ENCODE measurements at places on chromosomes 6 and 20.

DNA sequence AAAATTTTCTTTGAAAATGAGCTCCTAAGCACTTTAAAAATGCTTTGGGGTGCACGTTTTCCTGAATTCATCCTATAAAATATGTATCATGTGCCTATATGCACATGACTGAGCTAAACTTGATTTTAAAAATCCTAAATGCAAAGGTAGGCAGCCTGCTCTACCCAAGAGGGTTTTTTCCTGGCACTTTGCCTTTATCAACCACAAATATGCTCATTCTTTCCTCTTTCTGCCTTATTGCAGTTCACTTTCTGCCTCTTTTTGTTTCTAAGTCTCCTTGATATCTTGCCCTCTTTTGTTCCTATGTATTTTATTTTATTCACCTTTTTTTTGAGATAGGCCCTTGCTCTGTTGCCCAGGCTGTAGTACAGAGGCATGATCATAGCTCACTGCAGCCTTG is 229.3 kb downstream of the GRM1 start:
- no peak for DNase-seq

DNA sequence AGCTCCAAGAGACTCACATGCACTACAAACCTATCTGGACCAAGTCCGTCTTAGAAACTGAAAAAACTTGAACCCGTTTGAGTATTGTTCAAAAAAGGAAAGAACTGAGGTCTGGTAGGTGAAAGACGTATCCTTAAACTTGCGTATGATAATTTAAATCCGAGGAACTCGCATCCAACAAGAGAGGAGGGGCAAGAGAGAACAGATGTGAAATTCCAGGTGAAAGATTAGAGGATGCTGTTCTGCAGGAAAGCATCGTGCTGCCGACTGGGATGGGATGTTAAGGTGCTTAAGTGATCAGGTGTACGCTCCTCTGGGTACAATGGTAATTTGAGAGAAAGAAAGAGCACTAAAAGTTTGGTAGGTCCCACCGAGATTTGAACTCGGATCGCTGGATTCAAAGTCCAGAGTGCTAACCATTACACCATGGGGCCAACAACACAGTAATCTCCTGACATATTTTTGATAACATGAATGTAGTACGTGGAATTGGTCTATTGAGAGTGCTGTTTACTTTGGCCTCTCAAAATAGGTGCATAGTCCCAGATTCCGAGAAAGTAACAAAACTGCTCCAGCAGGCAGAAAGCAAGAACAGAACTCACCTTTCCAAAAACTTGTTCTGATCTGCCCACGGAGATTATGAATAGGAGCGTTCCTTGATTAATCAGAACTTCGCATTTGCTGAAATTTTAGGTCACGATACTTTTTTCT is 53.5 kb upstream of the BTN3A2 start:
- DNase-seq, result peak; percentile 72

DNA sequence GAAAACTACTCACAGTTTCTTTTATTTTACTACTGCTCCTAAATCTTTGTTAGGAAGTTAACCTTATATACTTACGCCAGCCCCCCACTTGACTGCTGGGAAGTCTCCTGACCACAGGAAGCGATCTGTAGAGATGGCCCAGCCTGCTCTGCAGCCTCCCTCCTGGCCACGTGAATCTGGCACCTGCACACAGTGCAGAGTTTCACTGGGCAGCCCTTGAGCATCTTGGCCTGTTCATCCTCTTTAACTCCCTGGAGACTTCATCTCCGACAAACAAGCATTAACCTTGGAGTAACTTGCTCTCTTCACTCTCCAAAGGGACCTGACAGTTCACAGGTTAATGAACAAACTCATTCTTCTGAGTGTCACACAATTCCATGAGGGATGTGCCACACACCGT is 294.1 kb downstream of the BTBD9 start:
- no peak for DNase-seq

GRCh38 chr6:72553531-72554511 is 68.0 kb upstream of the KCNQ5 start:
- no peak for DNase-seq

DNA sequence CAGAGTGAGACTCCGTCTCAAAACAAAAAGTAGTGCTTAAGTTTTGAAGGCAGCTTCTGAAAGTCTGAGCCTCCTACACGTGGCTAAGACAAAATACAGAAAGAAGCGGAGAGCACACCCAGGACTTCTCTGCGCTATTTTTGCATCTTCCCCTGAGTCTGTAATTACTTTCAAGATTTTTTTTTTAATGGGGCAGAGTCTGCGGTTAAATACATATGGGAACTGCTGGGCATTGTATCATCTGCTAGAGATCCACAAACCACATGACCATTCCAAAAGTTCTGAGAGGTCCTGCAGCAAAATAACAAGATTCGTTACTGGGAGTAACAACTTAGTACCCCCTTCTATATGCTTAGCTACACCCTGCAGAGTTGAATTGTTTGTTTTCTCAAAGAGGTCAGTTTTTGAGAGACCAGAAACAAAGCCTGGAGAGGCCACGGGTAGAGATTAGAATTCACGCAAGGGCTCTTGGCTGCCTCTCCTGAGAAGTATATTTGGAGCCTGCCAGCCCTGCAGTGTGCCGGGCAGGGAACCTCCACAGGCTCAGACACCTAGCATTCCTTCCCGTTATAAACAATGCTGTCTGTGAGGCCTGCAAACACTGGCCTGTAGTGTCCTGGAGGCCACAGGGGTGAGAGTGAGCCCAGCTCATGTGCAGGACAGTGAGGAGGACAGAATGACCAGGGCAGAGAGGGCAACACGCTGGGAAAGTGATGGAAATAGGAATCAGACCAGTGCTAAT is 48.2 kb upstream of the FAM50B start:
- DNase-seq, result no peak

GRCh38 chr6:162404951-162405350 is 322.6 kb downstream of the PRKN start:
- no peak for DNase-seq

GRCh38 chr6:167807756-167808155 is 19.0 kb upstream of the AFDN start:
- DNase-seq, result no peak

GRCh38 chr6:45569210-45569945 is 191.6 kb upstream of the SUPT3H start:
- DNase-seq, result no peak

GRCh38 chr20:35888657-35889056 is 65.6 kb downstream of the SCAND1 start:
- no peak for DNase-seq

DNA sequence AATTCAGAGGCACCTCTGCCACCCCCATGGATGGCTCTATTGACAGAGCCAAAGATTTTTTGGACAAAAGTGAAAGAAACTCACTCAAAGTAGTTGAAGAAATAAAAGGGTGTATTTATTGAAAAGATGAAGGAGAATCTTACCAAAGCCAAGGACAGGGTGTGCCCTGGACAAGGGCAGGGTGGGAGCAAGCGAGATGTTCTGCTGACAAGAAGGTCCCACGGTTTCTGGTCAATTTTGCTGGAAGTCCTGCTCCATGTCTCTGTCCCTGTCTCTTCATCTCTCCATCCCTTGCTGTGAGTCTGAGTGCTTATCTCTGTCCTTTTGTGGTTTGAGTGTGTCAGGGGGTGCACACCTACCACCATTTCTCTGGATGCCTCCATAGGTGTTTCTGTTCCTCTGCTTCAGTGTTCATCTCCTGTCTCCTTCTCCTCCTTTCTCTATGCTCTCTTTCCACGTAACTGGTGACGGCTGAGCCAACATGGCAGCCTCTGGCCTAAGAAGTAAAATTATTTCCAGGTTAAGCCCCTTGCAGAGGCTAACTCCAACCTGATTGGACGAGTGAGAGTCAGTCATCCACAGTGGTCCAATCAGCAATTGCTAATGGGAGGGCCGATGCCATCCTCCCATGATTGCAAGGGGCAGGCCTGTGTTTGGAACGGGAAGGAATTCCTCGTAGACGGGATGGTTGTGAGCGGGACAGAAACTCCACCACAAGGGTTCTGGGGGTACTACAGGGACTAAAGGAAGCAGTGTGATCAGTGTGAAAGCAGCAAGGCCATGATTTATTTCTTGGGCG is 502.1 kb upstream of the CDH4 start:
- no peak for DNase-seq

DNA sequence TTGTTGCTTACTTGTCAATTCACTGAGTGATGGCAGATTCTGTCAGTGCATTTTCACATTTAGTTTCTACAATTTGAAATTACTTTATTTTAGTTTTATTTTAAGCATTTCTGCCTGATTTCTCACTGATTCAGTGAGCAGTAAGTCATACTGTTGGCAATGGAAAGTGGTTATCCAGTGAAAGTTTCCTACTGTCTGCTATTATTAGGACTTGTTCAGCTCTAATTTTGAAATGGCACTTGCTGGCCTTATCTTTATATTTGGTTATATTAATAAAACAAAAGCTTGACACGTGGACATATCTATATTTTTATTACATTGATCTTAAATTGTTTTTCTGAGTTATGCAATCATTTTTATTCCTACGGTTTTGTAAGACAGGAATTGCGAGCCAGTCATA is 871.8 kb upstream of the SLC35B3 start:
- DNase-seq, result no peak

- no peak for DNase-seq
Measured at GRCh38 chr6:12196326-12196936, 93.7 kb upstream of the EDN1 start.

- DNase-seq, result no peak
Measured at GRCh38 chr20:400128-400453, 8.0 kb upstream of the RBCK1 start.

GRCh38 chr6:137493218-137494038 is 766 bp downstream of the OLIG3 start:
- DNase-seq, result peak; percentile 38

DNA sequence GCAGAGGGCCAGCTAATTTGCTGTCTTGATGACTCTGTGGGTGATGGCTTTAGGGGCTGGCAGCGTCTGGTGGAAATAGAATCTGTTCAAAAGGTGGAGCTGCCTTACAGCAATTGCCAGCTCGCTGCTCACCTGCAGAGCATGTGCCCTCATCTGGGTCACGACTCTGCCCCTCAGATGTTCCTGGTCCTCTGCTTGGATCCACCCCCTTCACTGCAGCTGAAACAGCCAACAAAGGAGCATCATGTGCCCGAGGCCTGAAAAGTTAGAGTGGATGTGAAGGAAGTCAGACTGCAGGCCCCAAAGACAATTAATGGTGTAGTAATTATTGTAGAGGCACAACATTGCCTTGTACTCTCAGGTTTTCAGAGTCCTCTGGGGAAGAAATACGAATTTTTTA is 19.9 kb downstream of the RREB1 start:
- no peak for DNase-seq

- DNase-seq, result no peak
Measured at GRCh38 chr20:36219671-36220220, 16.5 kb upstream of the AAR2 start.

GRCh38 chr6:46032110-46032998 is 16.7 kb upstream of the CLIC5 start:
- no peak for DNase-seq

DNA sequence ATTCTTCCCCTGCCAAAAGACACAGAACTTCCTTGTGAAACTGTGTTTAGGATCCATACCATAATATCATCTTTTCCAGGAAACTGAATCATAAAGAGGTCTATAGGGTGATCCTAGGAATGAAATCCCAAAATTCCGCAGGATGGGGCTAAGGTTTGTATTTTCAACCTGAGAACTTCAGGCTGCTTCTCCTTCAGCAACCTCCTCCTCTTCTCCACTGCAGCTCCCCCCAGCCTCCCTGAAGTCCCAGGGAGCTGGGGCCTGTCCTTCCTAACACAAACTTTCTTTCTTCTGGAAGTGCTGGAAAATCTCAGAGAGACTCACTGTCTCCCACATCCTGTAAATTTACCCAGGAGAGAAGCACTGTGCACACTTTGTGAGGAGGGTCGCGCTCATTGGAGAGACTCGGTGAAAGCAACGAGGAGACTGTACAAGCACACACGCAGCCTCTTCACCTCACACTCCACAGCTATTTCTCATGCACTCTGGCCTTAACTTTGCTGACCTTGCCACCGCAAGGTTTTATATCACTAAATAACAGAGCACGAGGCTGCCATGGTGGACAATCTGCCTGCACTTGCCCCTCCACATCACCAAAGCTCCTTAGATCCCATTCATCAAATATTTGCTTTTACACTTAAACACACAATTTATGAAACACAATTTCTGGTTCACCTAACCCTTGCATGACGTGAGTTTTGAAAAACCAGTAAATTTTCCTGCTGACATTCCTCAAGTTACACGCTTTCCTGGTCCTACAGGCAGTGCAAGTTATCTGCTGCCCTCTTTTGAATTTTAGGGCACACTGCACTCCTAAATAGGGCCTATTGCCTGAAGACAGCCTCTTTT is 14.3 kb downstream of the ID4 start:
- no peak for DNase-seq

- DNase-seq, result no peak
Measured at GRCh38 chr6:129920103-129920798, 59.1 kb upstream of the TMEM244 start.

DNA sequence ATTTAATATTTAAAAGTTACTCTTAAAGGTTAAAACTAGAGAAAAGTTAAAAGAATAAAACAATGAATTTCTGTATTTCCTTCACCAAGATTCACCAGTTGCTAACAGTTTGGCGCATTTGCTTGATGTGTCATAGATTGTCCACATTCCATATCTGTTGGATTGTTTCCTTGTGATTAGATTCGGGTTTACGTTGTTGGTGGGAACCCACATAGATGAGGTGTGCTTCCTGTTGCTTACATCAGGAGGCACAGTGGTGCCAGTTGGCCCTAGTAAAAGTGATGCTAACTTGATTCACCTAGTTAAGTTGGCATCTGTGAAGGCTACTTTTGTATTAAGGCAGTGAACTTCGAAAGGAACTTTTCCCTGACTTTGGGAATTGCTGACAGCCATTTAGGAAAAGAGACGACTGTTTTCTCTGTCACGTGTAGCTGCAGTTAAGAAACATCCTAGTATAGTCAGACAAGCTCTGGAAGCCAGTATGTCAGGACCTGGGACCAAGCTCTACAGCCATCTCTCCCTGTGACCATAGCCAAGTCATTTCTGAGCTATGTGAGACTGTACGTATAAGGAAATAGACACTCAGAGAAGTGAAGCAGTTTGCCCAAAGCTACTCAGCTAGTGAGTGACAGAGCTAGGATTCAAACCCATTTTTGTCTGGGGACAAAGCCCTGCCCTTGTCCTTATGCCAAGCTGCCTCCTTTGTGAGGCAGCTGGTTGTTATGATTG is 49.0 kb downstream of the PPARD start:
- DNase-seq, result no peak

DNA sequence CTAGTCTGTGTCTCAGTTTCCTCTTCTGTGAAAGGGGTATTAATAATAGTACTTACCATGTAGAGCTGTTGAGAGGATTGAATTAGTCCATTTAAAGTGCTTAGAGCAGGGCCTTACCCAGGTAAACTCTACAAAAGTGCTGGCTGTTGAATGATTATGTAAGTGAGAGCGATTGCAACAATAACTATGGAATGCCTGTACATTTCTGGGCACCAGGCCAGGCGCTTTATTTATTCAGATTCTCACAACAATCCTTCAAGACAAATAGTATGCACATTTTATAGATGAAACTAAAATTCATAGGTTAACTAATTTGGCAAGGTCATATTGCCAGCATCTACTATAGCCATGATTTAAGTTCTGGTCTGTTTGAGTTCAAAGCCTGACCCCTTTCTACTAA is 78.3 kb upstream of the MMS22L start:
- no peak for DNase-seq

GRCh38 chr20:24701027-24701426 is 231.6 kb downstream of the SYNDIG1 start:
- DNase-seq, result peak; percentile 3
